GM04504 (cell line): ENCODE measurements at places on chromosomes 12 and 14.

- no peak for DNase-seq
Measured at GRCh38 chr12:113650476-113650875, 178.8 kb upstream of the LHX5 start.

- no peak for DNase-seq
Measured at GRCh38 chr14:86104691-86105265, 574.8 kb downstream of the FLRT2 start.

DNA sequence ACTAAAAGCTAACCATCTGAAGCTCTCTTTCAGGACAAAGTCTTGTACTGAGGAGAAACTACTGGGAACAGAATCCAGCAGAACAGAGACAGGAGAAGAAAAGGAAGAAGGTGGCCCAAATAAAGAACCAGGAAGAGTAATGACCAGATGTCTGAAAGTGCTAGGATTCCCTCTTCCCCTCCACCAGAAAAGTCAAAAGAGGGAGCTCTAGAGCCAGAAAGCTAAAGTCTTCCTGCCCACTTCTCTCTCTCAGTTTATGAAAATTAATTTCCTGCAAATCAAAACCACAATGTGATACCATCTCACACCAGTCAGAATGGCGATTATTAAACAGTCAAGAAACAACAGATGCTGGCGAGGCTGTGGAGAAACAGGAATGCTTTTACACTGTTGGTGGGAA lies 47.2 kb downstream of the SPPL3 start:
- no peak for DNase-seq

GRCh38 chr12:20525064-20525610 lies 156.8 kb downstream of the PDE3A start:
- no peak for DNase-seq

GRCh38 chr14:89007906-89008305 lies 183.5 kb downstream of the TTC8 start:
- no peak for DNase-seq

GRCh38 chr14:97796511-97796910 lies 999.3 kb downstream of the VRK1 start:
- DNase-seq = no peak

GRCh38 chr12:53267306-53267998 lies 647 bp upstream of the ESPL1 start:
- no peak for DNase-seq

DNA sequence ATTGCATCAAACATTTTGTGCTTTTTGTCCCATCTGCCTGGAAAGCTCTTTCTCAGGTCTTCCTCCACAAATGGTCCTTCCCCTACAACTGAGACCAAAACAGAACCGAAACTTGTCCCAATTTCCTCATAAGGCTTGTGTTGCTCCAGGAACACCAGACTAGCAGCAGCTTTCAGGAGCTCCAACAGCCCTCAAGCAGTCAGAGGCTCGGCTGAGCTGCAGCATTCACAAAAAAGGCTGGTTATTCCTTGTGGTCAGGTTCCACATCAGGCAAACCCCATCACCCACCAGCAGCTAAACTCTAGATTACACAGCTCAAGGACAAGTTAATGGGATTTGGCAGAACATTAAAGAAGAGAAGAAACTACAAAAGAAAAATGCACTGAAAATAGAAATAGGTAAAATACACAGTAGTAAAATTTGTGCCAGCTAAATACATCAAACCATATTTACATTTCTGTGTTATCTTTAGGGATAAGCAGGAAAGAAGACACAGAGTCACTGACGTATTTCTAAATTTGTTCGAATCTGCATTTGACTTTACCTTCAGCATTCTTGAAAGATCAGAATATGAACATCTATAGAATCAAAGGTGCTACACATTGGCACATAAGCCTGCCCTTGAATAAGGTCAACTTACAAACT lies 141.2 kb downstream of the STXBP6 start:
- no peak for DNase-seq

DNA sequence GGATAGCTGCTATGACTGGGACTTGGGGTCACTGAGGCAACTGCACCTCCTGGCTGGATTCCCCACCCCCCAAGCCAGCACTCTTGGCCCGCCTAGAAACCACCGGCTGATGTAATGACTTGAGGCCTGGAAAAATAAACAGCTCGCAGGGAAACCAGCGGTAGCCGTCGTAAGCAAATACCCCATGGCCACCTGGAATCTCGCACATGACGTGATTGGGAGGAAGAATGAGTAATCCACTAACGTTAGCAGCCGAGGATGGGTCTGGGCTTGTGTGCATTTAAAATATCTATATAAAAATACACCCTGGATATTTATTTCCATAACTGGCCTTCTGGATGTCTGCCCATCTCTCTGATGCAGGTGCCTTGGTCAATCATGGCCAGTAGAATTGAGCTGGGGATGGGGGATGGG lies 120.1 kb downstream of the SMOC1 start:
- DNase-seq = no peak

GRCh38 chr14:92649934-92650545 lies 98.4 kb downstream of the LGMN start:
- peak; percentile 84 for DNase-seq

- DNase-seq = no peak
Measured at GRCh38 chr12:14366209-14367039, 942 bp downstream of the ATF7IP start.

DNA sequence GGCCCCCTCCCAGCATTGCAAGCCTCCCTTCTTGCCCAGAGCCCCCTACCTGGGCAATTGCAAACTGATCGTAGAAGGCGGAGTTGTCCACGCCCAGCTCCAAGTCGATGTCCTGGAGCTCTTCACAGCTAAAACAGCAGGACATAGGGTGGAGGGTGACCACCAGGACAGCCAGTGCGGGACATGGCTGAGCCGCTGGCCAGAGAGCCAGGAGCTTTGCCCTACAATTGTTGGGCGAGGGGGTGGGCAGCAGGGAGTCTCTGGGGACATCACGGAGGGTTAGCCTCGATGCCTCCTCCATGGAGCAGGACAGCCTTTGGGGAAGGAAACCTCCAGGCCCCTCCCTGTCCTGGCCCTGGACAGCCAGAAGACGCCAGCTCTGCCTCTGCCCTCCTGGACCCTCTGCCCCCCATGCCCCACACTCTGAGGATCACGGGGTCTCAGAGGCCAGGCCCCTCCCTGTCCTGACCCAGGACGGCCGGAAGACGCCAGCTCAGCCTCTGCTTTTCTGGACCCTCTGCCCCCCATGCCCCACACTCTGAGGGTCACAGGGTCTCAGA lies 9.4 kb downstream of the TMEM179 start:
- DNase-seq = no peak

DNA sequence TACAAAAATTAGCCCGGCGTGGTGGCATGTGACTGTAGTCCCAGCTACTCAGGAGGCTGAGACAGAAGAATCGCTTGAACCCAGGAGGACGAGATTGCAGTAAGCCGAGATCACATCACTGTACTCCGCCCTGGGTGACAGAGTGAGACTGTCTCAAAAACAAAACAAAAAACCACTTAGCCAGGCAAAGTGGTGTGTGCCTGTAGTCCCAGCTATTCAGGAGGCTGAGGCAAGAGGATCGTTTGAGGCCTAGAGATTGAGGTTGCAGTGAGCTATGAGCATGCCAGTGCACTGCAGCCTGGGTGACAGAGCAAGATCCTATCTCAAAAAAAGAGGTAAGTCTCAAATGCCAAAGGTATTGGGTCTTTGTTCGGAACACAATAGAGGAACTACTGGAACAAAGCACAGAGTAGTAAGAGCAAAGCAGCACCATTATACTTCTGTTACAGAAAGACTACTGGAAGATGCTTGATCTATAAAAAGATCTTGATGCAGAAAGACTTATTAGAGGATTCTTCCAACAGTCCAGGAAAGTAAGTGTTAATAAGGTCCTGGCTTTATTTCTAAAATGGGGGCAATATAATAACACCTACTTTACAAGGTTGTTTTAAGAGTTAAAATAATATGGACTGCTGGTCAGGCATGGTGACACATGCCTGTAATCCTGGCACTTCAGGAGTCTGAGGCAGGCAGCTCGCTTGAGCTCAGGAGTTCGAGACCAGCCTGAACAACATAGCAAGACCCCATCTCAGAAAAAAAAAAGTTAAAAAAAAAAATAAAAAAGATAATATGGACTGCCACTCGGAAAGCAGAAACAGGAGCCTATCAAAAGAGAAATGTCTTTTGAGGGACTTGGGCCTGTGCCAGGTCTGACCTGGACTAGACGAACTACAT lies 29.9 kb downstream of the BTBD7 start:
- no peak for DNase-seq

DNA sequence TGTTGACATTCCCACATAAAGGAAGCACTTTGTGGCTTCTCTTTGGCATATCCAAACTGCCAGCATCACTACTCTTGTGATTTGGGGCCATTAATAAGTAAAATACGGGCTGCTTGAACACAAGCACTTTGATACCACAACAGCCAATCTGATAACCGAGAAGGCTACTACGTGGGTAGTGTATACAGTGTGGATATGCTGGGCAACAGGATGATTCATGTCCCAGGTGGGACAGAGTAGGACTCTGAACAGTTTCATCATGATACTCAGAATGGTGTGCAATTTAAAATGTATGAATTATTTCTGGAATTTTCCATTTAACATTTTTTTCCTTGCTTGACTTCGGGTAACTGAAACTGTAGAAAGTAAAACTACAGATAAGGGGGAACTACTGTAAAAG lies 225.0 kb upstream of the DDHD1 start:
- DNase-seq = no peak

GRCh38 chr12:112986291-112986800 lies 8.0 kb downstream of the OAS2 start:
- no peak for DNase-seq

DNA sequence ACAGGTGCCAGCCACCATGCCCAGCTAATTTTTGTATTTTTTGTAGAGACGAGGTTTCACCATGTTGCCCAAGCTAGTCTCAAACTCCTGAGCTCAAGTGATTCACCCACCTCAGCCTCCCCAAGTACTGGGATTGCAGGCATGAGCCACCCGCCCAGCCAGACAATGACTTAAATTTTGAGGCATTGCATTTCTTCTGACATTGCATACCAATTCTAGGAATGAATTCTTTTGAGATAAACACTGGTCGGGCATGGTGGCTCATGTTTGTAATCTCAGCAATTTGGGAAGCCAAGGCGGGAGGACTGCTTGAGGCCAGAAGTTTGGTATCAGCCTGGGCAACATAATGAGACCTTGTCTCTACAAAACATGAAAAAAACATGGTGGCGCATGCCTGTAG lies 2.5 kb upstream of the CELA1 start:
- DNase-seq = no peak

- no peak for DNase-seq
Measured at GRCh38 chr12:13566292-13566691, 369.8 kb downstream of the EMP1 start.

GRCh38 chr14:77158175-77158881 lies 16.7 kb upstream of the ZDHHC22 start:
- peak; percentile 30 for DNase-seq

DNA sequence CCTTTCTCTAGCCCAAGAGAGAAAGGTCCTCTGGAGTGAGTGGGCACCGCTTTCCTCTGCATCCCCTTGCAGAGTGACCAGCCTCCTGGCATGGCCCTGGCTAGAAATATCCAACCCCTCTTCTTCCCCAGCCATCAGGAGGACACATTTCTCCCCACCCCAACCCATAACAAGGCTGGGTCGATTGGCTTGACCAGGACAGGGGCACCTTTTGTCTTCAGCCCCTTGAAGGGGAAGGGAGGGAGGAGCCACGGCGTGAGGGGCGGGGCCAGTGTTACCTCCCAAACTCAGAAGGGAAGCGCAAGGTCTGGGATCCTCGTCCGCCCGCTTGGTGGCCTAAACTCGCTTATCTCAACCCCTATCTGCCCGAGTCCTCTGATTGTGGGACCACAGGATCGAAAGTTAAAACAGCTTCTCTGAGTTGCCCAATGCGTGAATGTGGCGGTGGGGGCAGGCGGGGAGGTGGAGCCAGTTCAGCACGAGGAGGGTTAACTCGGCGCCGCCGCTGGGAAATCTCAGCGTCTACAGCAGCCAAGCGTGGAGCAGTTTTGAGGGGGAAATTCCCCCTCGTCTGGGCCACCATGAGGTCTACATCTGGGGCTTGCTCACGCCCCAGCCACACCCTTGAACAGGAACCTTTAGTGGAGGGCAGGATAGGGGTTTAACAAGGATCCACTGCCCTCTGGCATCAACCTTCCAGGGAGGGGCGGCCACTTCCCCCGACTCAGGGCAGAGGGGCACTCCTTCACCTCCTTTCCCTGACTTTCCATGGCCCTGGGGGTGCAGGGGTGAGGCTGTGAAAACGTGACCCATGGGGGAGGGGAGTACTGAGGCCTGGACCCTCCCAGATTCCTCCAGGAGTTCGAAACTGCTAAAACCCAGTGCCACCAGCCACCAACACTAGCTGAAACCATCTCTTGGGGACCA lies 795 bp downstream of the STAT6 start:
- DNase-seq = no peak

GRCh38 chr12:118821386-118821925 lies 159.9 kb upstream of the SRRM4 start:
- DNase-seq = no peak

DNA sequence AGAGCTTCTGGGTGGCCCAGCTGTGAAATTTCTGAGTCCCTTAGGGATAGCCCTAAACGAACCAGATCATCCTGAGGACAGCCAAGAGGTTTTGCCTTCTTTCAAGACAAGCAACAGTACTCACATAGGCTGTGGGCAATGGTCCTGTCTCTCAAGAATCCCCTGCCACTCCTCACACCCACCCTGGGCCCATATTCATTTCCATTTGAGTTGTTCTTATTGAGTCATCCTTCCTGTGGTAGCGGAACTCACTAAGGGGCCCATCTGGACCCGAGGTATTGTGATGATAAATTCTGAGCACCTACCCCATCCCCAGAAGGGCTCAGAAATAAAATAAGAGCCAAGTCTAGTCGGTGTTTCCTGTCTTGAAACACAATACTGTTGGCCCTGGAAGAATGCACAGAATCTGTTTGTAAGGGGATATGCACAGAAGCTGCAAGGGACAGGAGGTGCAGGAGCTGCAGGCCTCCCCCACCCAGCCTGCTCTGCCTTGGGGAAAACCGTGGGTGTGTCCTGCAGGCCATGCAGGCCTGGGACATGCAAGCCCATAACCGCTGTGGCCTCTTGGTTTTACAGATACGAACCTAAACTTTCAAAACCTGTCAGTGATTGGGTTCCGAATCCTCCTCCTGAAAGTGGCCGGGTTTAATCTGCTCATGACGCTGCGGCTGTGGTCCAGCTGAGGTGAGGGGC lies 38.9 kb downstream of the DAD1 start:
- DNase-seq = no peak

- DNase-seq = no peak
Measured at GRCh38 chr14:59913187-59913586, 6.8 kb upstream of the LRRC9 start.

- DNase-seq = no peak
Measured at GRCh38 chr14:91867316-91867988, at the start of gene TC2N. Gene TC2N, minus strand, starts transcription at chr14:91867536. Its CDS starts 53,767 bp downstream, at chr14:91813769.

- no peak for DNase-seq
Measured at GRCh38 chr14:64763801-64764621, 59.8 kb downstream of the PLEKHG3 start.

GRCh38 chr12:116684891-116685290 lies 53.0 kb downstream of the SPRING1 start:
- no peak for DNase-seq

GRCh38 chr12:30450872-30451271 lies 244.8 kb downstream of the IPO8 start:
- no peak for DNase-seq

GRCh38 chr14:30132196-30132595 lies 204.5 kb upstream of the PRKD1 start:
- no peak for DNase-seq
